AML-193 (cell line): ENCODE measurements at places on chromosomes 6 and 20.

DNA sequence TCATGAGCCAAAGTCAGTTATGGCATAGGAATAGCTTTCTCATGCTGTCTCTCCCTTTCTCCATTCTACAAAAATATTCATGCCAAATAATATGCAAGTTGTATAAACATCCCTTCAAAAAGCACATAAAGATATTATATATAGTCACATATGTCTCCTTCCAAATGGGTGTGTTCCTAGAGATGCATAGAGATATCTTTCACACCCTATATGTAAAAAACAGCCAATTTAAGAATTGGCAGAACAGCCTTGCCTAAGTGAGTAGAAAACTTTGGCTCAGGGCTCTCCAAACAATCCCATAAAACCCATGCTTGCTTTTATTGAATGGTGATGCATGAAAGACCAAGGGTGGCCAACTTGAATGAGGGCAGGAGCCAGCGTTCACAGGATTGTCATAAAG, 274.7 kb upstream of the SUPT3H start:
- DNase-seq, result no peak

DNA sequence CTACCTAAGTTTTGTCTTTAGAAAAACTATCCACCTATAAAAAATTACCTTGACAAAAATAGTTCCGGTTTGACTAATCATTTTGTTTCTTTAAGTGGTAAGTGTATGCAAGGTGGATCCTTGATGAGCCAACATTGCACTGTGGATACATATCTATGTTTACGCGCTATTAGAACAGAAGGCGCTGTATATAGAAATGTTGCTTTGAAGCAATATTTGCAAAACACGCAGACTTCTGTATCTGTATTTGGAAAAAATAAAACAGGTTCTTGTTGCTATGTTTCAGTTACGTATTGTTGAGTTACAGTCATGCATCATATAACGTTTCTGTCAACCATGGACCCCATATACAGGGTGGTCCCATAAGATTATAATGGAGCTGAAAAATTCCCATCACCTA, 4.2 kb downstream of the SCAND1 start:
- no peak for DNase-seq

- DNase-seq, result no peak
Observed at GRCh38 chr20:51309128-51309527, 233.4 kb downstream of the NFATC2 start.

GRCh38 chr6:16712931-16713484, 48.3 kb downstream of the ATXN1 start:
- DNase-seq, result peak; percentile 92
